ENCODE measurements at places on chromosomes 6 and 20.

DNA sequence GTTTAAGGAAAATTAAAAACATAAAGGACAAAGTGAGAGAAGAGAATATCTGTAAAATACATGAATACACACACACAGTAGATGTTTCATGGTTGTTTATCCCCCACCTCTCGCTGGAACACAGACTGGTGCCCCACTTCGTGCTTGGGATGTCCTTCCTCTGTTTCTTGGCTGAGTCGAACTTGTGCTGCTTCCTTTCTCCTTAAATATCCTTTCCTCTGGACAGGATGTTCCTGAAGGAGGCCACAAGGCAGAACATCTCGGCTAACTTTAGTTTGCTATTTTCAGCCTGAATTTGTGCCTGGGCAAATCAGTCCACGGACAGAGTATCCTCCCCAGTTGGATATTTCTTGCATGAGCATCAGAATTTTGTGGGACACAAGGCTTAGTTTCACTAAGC lies 54.7 kb upstream of the ZMYND8 start:
- no peak for DNase-seq

DNA sequence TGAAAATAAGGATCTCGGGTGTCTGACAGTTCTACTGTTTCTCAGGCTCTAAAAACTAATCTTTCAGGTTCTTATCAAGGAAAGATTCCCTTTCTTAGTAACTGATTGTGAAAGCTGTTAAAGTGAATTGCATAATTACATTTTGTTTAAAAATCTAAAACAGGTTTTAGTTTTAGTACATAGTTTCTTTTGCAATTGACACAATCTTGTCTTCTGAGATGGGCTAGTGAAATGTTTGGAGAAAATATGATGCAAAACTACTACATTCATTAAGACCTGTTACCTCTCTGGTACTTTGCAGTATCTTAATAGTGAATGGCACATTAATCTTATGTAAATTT lies 298.4 kb downstream of the UTRN start:
- no peak for DNase-seq

DNA sequence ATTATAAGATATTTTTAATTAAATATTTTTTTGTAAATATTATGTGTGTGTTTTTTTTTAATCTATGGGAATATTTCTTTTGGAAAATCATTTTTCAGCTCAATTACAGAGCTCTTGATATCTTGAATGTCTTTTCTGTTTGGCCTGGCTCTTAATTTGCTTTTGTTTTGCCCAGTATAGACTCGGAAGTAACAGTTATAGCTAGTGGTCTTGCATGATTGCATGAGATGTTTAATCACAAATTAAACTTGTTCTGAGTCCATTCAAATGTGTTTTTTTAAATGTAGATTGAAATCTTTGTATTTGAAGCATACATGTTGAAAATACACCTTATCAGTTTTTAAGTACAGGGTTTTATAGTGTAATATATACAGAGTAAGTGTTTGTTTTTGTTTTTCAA lies 2.6 kb downstream of the ID4 start:
- no peak for DNase-seq

GRCh38 chr20:723756-724155 lies 44.5 kb downstream of the SLC52A3 start:
- DNase-seq, result no peak

- DNase-seq, result no peak
These were observed 68.4 kb upstream of the PHIP start for GRCh38 chr6:79146421-79146820.

All from GM10248 (cell line).